Activated T-helper 17 cell treated with anti-CD3 and anti-CD28 coated beads, Interleukin-2, amount 50 U/mL, for 72 hours (primary cell): ENCODE measurements at places on chromosomes 4 and X. TPM values are rescaled to one million over a fixed set of nuclear protein-coding genes. Genes with fewer than 3 reads are reported as not detected.

MTMR8 gene
- 5.9 TPM for total RNA-seq

SLC4A4 gene
- total RNA-seq = 0.32 TPM

PLXNB3 gene
- total RNA-seq = 7.9 TPM

UGT8 gene
- total RNA-seq = 0.82 TPM

HS3ST1 gene
- total RNA-seq = 0.05 TPM

SPATA4 gene
- total RNA-seq = not detected

P2RY4 gene
- 0.85 TPM for total RNA-seq

RHOXF2 gene
- total RNA-seq = not detected

GRCh38 chrX:135421537-135421931 is 210 bp upstream of the SMIM10L2A start:
- ATAC-seq = peak; percentile 92

GRCh38 chrX:6708041-6708440 is 173.1 kb upstream of the VCX3A start:
- no peak for ATAC-seq

DNA sequence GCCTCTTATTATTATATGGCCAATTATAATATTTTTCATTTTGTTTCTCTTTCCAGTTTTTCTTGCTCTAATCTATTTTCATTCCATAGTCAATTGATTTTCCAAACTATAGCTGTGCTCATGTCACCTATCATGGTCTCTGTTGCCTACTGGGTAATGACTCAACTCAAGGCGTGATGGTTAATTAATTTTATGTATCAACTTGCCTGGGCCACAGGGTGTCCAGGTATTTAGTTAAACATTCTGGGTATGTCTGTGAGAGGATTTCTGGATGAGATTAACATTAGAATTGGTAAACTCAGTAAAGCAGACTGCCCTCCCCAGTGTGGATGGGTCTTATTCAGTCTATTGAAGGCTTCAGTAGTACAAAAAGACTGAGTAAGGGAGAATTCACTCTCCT is 9.9 kb downstream of the FHIP1A start:
- ATAC-seq = no peak

DNA sequence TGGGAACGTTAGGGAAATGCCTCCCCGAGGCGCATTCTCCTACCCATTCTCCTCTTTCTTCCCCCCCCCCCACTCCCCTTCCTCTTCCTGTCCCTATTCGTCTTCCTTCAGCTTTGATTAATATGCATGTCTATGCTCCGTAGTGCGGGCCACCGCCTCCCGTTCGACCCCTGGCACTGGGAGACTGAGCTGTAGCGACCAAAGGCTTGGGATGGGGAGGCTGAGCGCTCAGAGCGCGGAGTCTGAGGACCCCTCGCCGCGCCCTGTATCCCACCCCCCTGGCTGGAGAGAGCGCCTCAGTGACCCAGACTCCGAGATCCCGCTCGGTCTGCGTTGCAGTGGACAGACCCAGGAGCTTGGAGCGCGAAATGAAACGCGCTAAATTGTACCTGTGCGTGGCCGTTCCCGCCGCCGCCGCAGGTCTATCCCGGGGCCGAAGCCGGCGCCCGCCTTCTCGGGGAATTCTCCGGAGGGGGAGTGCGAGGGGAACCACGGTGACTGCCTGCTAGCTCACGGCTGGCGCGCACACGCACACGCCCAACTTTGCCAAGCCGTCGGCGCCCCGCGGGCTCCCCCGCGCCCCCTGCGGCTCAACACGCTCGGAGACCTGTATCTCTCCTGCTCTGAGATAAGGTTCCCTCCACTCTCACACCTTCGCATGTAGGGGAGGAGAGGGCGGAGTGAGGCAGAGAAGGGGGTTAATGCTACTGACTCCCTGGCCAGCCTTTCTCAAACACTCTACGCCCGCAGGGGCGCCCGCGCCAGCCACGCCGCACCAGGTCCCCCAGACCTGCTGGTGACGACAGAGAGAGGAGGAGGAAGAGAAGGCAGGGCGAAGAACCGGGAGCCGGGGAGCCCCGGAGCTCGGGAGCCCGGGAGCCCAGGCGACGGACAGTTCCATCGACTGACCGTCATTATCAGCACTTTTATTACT is 1.5 kb upstream of the PTCHD1 start:
- no peak for ATAC-seq

GRCh38 chr4:165131247-165131832 is 18.7 kb upstream of the TMEM192 start:
- peak; percentile 68 for ATAC-seq

DNA sequence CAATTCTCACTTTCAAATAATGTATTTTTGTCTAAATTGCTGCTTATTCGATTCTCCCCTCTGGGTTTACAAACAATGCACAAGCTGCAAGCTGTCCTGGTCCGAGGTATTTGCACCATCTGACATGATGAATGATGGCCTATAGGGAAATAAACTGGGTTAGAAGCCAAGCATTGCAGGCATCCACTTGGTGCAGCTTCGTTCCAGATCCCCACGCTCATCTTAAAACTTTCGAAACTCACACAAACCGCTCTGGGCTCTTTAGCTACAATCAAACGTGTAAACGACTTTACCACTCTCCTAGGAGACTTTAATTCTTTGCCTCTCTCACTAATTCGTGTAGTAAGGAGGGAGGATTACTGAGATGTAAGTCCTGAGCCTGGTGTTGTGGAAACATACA is 19.0 kb downstream of the PHKA2 start:
- no peak for ATAC-seq

DNA sequence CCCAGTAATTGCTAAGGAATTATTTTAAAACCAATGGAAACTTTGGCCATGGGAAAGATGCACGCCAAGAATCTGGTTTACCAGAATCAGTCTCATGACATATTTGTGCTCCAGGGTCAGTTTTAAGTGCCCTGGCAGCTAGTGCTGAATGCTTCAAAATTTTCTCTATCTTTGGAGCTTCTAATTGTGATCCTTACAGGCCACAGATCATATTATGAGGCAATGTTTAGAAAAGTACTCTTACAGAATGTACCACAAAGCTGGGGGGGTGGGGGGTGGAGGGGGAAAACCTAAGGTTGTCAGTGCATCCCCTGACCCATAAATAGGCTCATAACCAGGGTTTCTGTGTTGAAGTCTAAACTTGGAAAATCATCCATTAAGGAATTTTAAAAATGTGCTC is 514.5 kb downstream of the INPP4B start:
- ATAC-seq = no peak

GRCh38 chrX:154481195-154481594 is 2.1 kb upstream of the LAGE3 start:
- ATAC-seq = no peak

DNA sequence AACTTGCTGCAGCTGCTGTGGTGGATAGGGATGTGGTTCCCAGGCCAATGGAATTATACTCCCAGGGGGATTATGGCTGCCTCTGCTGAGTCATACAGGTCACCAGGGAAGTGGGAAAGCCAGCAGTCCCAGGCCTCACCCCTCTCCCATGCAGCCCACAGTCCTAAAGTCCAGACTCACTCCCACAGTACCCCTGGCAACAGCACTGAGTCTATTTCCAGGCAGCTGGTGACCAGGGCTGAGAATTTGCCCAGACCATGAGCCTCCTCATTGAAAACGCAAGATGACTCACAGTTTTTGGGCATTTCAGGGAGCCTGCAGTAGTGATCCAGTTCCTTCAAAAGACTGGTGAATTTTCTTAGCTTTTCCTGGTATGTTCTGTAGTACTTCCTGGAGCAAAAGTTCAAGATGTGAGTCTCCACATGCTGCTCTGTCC is 137.6 kb downstream of the NPNT start:
- ATAC-seq = no peak

- ATAC-seq = no peak
Observed at GRCh38 chrX:111387470-111388070, 24.4 kb downstream of the DCX start.

- ATAC-seq = no peak
Observed at GRCh38 chrX:135347381-135348016, 38.2 kb downstream of the ETDC start.

DNA sequence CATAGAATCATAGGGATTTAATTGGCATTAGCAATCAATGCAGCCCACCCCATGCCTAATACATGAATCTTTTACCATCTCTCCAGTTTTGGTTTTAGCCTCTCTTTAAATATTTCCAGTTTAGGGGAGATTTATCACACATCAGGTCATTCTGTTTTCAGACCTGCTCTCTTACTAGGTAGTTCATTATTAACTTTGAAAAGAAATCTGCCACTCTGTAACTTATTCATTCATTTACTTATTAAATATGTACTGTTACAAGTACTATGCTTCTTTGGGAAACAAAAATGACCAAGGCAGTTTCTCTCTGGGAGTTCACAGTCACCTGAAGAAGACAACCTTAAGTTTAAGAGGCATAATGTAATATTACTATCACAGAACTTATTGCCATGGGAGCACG is 62.1 kb downstream of the USO1 start:
- ATAC-seq = no peak

- ATAC-seq = peak; percentile 61
Observed at GRCh38 chr4:120921456-120922380, 808 bp downstream of the PRDM5 start.

GRCh38 chr4:186981161-186981560 is 257.5 kb upstream of the FAT1 start:
- ATAC-seq = no peak

DNA sequence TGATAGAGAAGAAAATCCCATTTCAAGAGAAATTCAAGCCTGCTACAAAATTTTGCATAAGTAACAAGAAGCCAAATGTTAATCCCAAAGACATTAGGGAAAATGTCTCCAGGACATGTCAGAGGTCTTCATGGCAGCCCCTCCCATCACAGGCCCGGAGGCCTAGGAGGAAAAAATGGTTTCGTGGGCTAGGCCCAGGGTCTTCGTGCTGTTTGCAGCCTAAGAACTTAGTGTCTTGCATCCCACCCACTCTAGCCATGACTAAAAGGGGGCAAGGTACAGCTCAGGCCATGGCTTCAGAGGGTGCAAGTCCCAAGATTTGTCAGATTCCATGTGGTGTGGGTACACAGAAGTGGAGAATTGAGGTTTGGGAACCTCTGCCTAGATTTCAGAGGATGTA is 57.8 kb upstream of the TAPT1 start:
- ATAC-seq = no peak

DNA sequence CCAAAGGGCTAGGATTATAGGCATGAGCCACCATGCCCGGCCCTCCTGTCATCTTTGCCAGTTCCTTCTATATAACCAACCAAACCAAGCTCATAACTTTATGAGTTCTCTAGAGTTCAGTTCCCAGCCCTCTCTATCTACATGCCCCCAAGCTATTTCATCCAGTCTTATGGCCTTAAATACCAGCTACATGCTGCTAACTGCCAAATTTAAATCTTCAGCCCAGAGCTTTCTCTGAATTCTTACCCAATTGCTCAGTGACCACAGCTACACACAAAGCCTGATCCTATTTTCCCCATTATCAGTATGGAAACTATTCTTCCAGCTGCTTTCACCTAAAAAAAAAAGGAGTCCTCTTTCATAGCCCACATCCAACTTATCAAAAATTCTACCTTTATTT is 23.1 kb downstream of the TMEM184C start:
- no peak for ATAC-seq

- ATAC-seq = peak; percentile 50
Observed at GRCh38 chrX:47218280-47218919, at the start of gene CDK16. Gene CDK16, plus strand, starts transcription at chrX:47218681. Its CDS starts 4,877 bp downstream, at chrX:47223558.

DNA sequence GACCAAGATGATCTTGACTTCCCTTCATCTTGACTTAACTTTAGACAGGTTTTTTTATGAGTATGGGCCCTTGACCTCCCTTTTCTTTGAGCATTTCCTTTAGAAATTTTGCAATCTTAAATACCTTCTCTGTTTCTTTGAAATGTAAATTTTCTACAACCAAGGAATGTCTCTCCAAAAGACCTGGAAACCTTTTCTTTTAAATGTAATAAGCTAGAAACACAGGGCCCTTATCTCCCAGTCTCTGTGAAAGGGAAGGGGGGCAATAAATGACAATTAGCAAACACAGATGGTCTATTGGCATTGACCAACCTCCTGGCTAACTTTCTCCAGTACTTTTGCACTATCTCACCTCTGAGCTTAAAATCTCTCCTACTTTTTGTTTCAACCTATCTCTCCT is 144.3 kb upstream of the GK2 start:
- no peak for ATAC-seq

GRCh38 chr4:155889031-155889793 is 14.3 kb upstream of the TDO2 start:
- no peak for ATAC-seq

DNA sequence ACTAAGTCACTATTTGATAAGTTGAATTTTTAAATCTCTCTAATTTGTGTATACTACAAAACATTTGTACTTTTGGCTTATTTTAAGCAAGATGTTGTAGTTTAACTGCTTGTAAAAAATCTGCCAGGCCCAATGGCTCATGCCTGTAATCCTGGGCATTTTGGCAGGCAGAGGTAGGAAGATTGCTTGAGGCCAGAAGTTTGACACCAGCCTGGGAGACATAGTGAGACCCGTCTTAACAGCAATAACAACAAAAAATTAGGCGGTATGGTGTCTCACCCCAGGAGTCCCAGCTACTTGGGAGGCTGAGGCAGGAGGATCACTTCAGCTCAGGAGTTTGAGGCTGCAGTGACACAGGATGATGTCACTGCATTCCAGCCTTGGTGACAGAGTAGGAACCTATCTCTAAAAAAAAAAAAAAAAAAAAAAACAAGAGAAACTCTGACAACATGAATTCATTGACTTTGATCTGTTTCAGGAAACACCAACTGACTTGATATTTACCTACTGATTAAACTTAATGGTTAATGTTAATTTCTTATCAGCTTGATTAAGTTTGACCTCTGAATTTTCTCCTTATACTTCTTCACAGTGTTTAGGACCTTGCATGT is 8.9 kb downstream of the FHIP1A start:
- no peak for ATAC-seq

DNA sequence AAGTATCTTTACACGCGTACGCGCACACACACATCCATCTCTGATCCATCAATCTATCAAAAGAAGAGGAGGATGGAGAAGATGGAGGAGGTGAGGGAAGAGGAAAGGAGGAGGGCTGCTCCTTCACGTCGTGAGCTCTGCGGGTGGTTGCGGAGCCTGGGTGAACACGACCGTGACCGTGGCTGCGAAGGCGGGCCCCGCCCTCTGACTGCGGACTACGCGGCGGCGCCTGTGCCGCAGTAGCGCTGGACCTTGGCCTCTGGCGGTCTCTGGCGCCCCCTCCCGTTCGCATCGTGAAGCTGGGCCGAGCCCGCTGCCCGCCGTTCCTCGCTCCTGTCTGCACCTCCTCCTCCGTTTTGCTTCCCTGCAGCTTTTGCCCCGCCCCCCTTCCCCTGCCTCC is 37.7 kb upstream of the ARAF start:
- ATAC-seq = peak; percentile 99
